Activated T-cell treated with anti-CD3 and anti-CD28 coated beads for 1 hour (primary cell): ENCODE measurements at places on chromosomes 6 and 20.

GRCh38 chr6:20704325-20705025 lies 170.2 kb downstream of the CDKAL1 start:
- DNase-seq: no peak

DNA sequence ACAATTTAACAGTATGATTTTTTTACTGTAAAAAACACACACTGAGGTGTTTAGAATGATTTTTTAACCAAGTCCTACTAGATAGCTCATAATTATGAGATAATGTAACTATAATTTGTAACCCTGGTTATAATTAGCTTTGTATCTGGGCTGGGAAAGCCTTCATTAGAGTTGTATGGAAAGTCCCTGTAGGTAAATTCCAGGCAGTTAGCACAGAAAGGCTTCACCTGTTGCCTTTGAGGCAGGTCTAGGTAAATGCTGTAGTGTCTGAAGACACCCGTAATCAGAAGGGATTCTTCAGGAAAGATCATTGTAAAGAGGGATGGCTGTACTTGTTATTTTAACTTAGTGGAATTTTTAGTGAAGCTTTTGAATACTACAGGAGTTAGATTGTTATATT lies 1.9 kb downstream of the TMEM200A start:
- no peak for DNase-seq

DNA sequence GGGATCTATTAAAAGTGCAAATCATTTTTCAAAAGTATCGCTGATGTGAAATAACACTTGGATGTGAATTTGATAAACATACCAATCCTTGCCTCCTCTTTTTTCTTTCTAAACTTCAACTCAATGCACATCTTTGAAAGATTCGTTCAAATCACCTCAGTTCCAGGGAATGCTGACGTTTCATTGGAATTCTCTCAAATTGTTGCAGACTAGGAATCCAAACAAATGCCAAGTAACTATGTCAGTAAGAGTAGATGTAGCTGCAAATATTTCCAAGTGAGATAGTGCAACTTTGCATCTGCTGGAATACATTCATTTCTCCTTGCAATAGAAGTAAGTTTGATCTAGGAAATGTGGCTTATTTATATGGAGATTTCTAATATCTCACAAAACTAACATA lies 220.7 kb downstream of the FUT9 start:
- DNase-seq: no peak

GRCh38 chr20:21103582-21104465 lies 2.3 kb downstream of the LINC00237 start:
- DNase-seq: no peak

GRCh38 chr20:18790787-18791186 lies 22.8 kb upstream of the SCP2D1 start:
- DNase-seq: no peak

GRCh38 chr6:131101911-131102680 lies 33.2 kb upstream of the AKAP7 start:
- no peak for DNase-seq

- no peak for DNase-seq
Measured at GRCh38 chr6:34486106-34486740, 20.3 kb downstream of the PACSIN1 start.

GRCh38 chr6:41059556-41059955 lies 6.6 kb downstream of the APOBEC2 start:
- DNase-seq: no peak
